ENCODE measurements at places on chromosomes 5 and 9. TPM values are rescaled to one million over a fixed set of nuclear protein-coding genes. Genes with fewer than 3 reads are reported as not detected.

The PLCXD3 gene
- total RNA-seq = 0.10 TPM

The CTSV gene
- 27.1 TPM for total RNA-seq

The FIBCD1 gene
- total RNA-seq = 16.3 TPM

The SLC22A4 gene
- total RNA-seq = 1.5 TPM

The AK1 gene
- total RNA-seq = 62.1 TPM

The LCN10 gene
- total RNA-seq = not detected

The FAM200C gene
- total RNA-seq = 3.0 TPM

The TMEM252 gene
- total RNA-seq = not detected

The PHYHD1 gene
- not detected for total RNA-seq

The SLC25A2 gene
- 0.28 TPM for total RNA-seq

The GNAQ gene
- total RNA-seq = 34.5 TPM

The HMMR gene
- 42.5 TPM for total RNA-seq

The WWC1 gene
- 29.4 TPM for total RNA-seq

The BAG1 gene
- total RNA-seq = 95.8 TPM

The NIPAL4 gene
- not detected for total RNA-seq

The SLU7 gene
- 45.7 TPM for total RNA-seq

The KCNN2 gene
- not detected for total RNA-seq

The PPP2CA gene
- 184 TPM for total RNA-seq

The BASP1 gene
- total RNA-seq = 217 TPM

The ZBTB34 gene
- 5.5 TPM for total RNA-seq

The NUDT2 gene
- 36.2 TPM for total RNA-seq

All from Panc1 (cell line).